ENCODE measurements at places on chromosomes 16 and 17.

- DNase-seq = peak; percentile 35
Measured at GRCh38 chr16:65316808-65317207, 194.9 kb upstream of the CDH11 start.

DNA sequence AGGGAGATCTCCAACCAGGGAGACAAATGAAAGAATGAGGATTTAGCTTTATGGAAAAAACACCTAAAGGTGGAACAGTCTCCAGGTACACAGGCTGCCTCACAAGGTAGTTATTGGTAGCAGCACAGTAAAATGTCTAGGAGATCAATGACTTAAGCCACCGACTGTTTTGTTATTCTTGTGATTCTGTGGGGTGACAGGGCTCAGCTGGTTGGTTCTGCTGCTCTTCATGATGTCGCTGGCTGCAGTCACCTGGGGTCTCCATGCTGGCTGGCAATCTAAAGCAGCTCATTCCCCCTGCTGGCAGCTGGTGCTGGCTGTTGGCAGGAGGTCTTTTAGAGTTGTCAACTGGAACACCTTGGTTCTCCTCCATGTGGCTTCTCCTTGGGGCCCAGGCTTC is 69.2 kb downstream of the FOXL1 start:
- no peak for DNase-seq

GRCh38 chr17:14737984-14738651 is 437.2 kb downstream of the HS3ST3B1 start:
- peak; percentile 33 for DNase-seq

DNA sequence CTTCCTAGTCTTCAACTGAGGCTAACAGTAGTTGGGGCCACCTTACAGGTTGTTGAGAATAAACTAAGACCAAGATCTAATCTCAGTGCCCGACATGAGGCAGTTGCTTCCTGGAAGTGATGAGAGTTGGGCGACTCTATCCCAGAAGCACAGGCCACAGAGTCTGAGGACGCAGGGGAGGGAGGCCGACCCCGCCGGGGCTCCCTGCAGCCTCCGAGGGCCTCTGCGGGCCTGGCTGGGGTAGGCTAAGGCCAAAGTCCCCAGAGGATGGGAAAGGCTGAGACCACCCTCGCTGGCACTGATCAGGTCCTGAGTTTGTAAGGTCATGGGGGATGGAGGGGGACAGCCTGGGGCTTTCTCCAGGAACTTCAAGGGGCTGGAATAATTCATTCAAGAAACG is 74.0 kb downstream of the ENGASE start:
- DNase-seq = no peak

GRCh38 chr17:29929533-29930408 is at the start of gene SSH2:
SSH2 (minus strand) TSS chr17:29930228; CDS start chr17:29930000, 228 bp downstream.
- peak; percentile 91 for DNase-seq

GRCh38 chr17:41614098-41614497 is 1.5 kb upstream of the KRT16 start:
- no peak for DNase-seq
